ENCODE measurements at places on chromosomes 7 and 10.
A peak's percentile ranks its signal among the peaks of the same experiment; 100 is the strongest.

- no peak for DNase-seq
Observed at GRCh38 chr10:15796762-15797161, 63.5 kb downstream of the MINDY3 start.

DNA sequence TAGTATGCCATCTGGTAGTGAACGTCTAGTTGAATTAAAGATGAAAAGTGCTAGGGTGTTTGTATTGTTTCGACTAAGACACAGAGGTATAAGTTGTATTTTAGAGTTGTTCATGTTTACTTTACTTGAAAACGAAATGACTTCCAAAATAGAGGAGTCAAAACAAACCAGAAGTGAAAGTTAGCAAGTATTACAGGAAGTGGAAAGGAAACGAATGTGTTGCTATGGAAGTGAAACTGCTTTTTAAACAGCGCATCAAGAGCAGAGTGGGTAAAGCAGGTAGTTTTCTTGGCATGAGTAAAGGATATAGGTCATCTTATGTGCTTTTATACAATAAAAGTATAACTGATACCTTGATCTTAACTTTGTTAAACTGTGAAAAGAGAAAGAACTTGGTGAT is 20.0 kb upstream of the GALNTL5 start:
- no peak for DNase-seq

DNA sequence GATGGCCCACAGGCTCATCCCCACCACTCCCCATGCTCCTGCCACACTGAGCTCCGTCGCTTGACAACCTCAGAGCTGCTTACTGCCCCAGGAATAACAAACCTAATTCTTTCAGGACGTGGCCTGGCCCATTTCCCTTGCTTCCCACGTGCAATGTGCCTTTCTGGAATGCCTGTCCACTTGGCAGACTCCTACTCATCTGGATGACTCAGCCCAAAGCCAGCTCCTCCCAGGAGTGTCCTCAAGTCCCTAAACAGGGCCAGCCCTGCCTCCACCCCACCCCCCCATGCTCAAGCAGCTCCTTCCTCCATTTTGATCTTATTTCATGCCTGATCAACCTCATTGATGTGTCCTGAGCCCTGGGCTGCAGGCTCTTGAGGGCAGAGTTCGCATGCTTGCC is 164.9 kb upstream of the RNF32 start:
- no peak for DNase-seq

DNA sequence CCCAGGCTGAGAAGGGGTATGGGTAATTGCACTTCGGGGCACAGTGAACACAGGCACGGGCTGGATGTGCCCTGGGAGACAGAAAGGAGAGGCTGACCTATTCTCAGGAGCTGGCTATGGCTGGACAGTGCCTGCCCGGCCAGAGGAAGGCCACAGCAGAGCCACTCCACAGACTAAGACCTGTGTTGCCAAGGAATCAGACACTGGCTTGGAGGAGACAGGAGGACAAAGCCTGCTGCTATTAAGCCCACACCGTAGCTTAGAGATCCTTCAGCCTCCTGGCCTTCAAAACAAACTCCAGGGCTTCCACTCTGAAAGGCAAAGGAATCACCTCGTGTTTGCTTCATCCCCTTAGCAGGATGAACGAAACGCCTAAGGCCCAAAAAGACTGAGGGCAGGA is 82.2 kb downstream of the ALOX5 start:
- DNase-seq, result no peak

- no peak for DNase-seq
Observed at GRCh38 chr7:34153656-34154270, 248.4 kb downstream of the BMPER start.

DNA sequence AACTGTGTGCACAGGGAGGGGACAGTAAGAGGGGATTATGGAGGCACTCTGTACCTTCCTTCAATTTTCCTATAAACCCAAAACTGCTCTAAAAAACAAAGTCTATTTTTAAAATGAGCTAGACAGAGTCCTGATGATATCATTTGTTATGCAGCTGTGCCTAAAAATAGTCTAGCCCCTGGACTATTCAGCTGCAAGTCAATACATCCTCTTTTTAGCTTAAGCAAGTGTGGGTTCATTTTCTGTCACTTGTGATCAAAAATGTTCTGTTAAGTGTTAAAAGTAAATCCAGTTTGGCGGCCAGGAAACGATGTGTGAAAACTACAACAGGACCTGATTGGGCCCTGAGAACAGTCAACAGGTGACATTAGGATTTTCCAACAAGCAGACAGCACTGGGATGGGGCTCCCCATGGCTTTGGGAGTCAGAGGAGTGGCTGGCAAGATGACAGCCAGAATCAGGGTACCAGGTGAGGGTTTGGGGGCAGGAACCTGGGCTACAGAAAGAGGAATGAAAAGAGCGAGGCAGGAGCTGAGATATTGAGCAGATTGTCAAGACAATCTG is 33.9 kb downstream of the FAM107B start:
- no peak for DNase-seq

DNA sequence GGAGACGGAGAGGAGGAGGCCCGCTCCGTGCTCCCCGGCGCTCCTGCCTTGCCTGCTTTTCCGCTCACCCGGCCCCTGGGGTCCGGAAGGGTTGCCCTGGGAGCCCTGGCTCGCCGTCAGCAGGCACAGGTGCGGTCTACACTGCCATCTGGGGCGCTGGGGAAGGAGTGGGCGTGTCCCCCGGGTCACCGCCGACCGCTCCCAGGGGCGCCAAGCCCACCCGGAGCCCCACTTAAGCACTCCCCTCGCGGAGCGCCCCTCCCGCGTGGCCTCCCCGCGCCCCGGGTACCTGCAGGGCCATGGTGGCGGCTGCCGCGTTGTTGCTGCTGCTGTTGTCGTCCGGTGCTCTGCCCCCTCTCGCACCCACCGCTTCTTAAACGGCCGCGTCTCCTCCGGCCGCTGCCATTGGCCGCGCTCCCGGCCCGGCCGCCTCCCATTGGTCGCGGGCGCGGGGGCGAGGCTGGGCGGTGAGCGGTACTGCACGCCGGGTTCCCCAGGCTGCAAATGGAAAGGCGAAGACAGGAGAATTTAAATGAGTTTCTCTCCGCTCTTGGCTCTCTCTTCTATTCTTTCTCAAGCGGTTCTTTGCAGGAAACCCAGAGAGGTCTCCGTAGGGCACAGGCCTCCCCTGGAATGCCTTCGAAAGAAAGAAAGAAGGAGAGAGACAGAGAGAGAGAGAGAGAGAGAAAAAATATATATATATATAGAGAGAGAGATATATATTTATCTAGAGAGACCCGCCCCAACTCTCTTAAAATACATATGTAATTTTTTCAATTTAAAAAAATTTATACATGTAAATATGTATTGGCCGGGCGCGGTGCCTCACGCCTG is at the start of gene ACBD7:
TSS of gene ACBD7 (minus strand) at position 349 of the 834 bp plus-strand sequence. CDS start at position 301, 48 bp downstream.
- peak; percentile 83 for DNase-seq

Data from stimulated activated CD4-positive, alpha-beta T cell treated with anti-CD3 and anti-CD28 coated beads, Interleukin-2, amount 100 ng/mL, for 24 hours (primary cell).